IMR-90 (cell line): ENCODE measurements at places on chromosomes 2 and 18.

- H3K27me3 ChIP-seq, result no peaks in the 10 kb centered on the region; the same call in 1 of the 2 replicates
- H3K4me1 ChIP-seq, result no peaks in the 10 kb centered on the region
- no peak overlapping the region for H3K27ac ChIP-seq
- no peaks in the 10 kb centered on the region for H3K36me3 ChIP-seq
- no peak overlapping the region for H3K4me3 ChIP-seq
Observed at GRCh38 chr2:1773883-1774282, 29.6 kb upstream of the PXDN start.

- H3K4me1 ChIP-seq, result peaks cover 3% of the 10 kb centered on the region; the same call in 1 of the 2 replicates
- H3K27me3 ChIP-seq, result no peaks in the 10 kb centered on the region
- peak; percentile 18 for DNase-seq
Observed at GRCh38 chr2:24262421-24262970, 87.6 kb downstream of the FAM228A start.

GRCh38 chr2:240833724-240834285 lies 13.8 kb upstream of the KIF1A start:
- peaks cover 36% of the 10 kb centered on the region for H3K27me3 ChIP-seq
- peaks cover 8% of the 10 kb centered on the region; the same call in 1 of the 2 replicates for H3K4me1 ChIP-seq
- H3K4me3 ChIP-seq, result no peak overlapping the region
- no peak overlapping the region for H3K27ac ChIP-seq
- no peak for DNase-seq

GRCh38 chr2:106572541-106573450 lies 85.6 kb downstream of the CD8B2 start:
- H3K27me3 ChIP-seq, result no peaks in the 10 kb centered on the region
- no peaks in the 10 kb centered on the region for H3K4me1 ChIP-seq
- no peak for DNase-seq
- no peaks in the 10 kb centered on the region for H3K36me3 ChIP-seq

GRCh38 chr2:234305846-234306245 lies 191.0 kb downstream of the ARL4C start:
- H3K36me3 ChIP-seq, result no peaks in the 10 kb centered on the region
- H3K4me3 ChIP-seq, result no peak overlapping the region
- DNase-seq, result peak; percentile 41
- peaks cover 11% of the 10 kb centered on the region for H3K4me1 ChIP-seq
- H3K27me3 ChIP-seq, result no peaks in the 10 kb centered on the region

GRCh38 chr2:6657136-6657535 lies 208.6 kb downstream of the CMPK2 start:
- no peak overlapping the region for H3K27ac ChIP-seq
- H3K4me1 ChIP-seq, result no peaks in the 10 kb centered on the region; the same call in 1 of the 2 replicates

GRCh38 chr2:226905718-226906117 lies 69.9 kb downstream of the RHBDD1 start:
- peaks cover 1% of the 10 kb centered on the region; the same call in 1 of the 2 replicates for H3K36me3 ChIP-seq
- H3K4me3 ChIP-seq, result no peak overlapping the region
- no peaks in the 10 kb centered on the region for H3K27me3 ChIP-seq
- peaks cover 21% of the 10 kb centered on the region for H3K4me1 ChIP-seq
- no peak for DNase-seq

DNA sequence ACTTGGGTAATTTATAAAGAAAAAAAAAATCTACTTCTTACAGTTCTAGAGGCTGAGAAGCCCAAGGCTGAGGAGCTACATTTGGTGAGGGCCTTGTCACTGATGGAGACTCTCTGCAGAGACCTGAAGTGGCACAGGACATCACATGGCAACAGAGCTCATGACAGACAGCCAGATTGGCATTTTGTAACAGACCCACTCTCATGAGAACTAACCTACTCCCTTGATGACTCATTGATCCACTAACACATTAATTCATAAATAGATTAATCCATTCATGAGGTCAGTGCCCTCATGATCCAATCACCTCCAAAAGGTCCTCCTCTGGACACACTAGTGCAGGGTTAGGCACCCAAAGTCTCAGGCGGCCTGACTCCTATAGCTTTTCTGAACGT lies 318.4 kb downstream of the GULP1 start:
- H3K27ac ChIP-seq, result peak overlapping the region; percentile 13; the same call in 1 of the 2 replicates
- no peak overlapping the region for H3K4me3 ChIP-seq
- no peaks in the 10 kb centered on the region for H3K36me3 ChIP-seq
- DNase-seq, result no peak
- H3K4me1 ChIP-seq, result peaks cover 8% of the 10 kb centered on the region

DNA sequence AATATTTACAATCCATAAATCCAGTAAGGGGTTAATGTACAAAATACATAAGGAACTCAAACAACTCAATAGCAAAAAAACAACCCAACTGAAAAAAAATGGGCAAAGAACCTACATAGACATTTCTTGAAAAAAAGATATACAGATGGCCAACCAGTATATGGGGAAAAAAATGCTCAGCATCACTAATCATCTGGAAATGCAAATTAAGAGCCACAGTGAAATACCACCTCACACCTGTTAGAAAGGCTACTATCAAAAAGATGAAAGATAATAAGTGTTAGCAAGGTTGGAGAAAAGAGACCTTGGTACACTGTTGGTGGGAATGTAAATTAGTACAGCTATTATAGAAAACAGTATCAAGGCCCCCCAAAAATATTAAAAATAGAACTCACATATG lies 14.6 kb downstream of the AP1S3 start:
- H3K36me3 ChIP-seq, result no peaks in the 10 kb centered on the region
- no peak for DNase-seq
- no peak overlapping the region for H3K4me3 ChIP-seq
- no peaks in the 10 kb centered on the region; the same call in 1 of the 2 replicates for H3K27me3 ChIP-seq
- no peak overlapping the region for H3K27ac ChIP-seq
- no peaks in the 10 kb centered on the region for H3K4me1 ChIP-seq

GRCh38 chr2:238873841-238874240 lies 26.0 kb downstream of the TWIST2 start:
- H3K4me3 ChIP-seq, result no peak overlapping the region
- H3K36me3 ChIP-seq, result peaks cover 18% of the 10 kb centered on the region
- peaks cover 7% of the 10 kb centered on the region for H3K4me1 ChIP-seq
- no peak overlapping the region for H3K27ac ChIP-seq
- no peaks in the 10 kb centered on the region for H3K27me3 ChIP-seq
- no peak for DNase-seq

DNA sequence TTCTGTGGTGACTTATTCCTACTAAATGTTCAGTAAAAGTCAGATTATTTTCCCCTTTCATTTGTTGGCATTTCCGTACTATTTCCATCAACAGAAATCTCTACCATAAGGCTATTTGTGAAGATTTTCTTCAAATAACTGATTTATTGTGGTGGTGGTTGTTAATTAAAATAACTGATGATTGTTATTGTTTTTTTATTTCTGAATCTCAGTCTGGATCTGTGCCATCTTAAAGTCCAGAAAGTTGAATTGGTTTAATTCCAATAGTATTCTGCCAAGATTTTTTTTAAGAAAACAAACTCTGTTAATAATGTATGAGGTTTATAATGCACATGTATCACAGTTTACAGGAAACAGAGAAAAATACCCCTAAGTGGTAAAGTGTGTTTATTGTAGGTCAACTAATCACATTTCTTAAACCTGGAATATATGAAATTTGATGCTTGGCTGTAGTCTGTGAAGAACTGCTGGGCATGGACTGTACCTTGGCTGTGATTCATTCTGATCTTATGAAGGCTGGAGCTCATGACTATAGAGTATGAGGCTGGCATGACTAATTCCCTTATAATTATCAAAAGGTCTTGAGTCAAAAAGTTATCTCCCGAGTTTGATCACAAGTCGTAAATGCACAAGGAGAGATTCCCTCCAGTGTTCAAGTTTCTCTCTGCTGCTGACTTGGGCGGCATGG lies 134.2 kb upstream of the RND3 start:
- H3K4me3 ChIP-seq, result no peak overlapping the region
- no peaks in the 10 kb centered on the region for H3K27me3 ChIP-seq
- H3K27ac ChIP-seq, result peak overlapping the region; percentile 94
- H3K4me1 ChIP-seq, result peaks cover 12% of the 10 kb centered on the region
- DNase-seq, result peak; percentile 92
- no peaks in the 10 kb centered on the region for H3K36me3 ChIP-seq

- no peaks in the 10 kb centered on the region for H3K4me1 ChIP-seq
- no peak overlapping the region for H3K27ac ChIP-seq
- peaks cover 64% of the 10 kb centered on the region for H3K27me3 ChIP-seq
Observed at GRCh38 chr2:119735565-119735964, 24.2 kb upstream of the PTPN4 start.

GRCh38 chr2:10380048-10380926 lies 67.8 kb downstream of the ODC1 start:
- H3K4me3 ChIP-seq, result no peak overlapping the region
- DNase-seq, result peak; percentile 23
- H3K27me3 ChIP-seq, result no peaks in the 10 kb centered on the region

DNA sequence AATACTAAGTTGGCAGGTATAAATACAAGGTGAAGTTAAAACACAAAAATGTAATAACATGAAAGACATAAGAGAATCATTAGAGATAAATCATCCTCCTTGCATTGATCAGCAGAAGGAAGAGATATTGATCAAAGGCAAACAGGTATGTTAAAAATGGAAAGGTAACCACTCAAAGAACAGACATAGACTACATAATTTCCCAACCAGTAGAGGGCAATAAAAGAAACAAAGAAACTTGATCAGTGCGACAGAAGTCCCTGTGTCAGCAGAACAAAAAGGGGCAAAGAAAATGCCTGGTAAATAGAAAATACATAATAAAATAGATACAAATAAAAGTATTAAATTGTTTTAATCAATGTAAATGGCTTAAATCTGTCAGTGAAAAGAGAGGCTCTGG lies 53.6 kb downstream of the FAM228A start:
- peak; percentile 28 for DNase-seq
- no peaks in the 10 kb centered on the region for H3K27me3 ChIP-seq
- no peak overlapping the region for H3K4me3 ChIP-seq
- peaks cover 5% of the 10 kb centered on the region for H3K4me1 ChIP-seq
- H3K27ac ChIP-seq, result no peak overlapping the region

DNA sequence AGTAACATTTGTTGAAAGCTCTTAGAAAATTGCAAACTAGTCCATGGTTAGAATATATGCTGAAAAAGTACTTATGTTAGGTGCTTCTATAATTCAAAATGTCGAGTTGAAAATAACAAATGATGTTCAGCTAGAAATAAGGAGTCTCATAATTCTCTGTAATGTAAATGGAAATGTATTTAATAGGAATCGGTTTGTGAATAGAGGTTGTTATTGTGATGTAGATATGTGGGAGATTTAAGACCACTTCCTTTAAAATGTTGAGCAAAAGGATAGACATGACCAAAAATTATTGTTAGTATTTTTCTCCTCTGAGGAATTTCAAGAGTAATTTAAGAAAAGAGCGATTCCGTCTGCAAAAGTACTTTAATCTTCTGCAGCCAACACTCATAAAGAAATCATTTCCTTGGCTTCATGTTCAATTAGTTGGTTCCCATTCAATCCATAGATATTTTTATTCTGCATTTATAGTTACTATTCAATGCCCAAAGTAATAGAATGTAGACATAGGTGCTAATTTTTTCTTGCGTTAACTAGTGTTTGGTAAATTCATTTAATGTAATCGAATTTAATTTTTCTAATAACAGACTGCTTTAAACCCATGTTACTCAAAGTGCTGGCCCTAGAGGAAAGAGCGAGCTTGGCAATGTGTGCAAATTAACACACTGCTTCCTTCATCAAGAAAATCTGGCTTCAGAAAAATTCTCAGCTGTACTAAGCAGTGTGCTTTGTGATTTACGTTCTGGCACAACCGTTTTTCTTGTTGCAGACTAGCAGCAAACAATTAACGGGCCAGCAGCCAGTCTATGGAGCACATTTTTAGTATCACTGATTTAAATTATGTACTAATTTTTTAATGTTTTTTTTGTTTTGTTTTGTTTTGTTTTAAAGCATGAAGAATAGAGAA lies 32.2 kb downstream of the FN1 start:
- DNase-seq, result no peak
- H3K36me3 ChIP-seq, result peaks cover 61% of the 10 kb centered on the region
- peaks cover 15% of the 10 kb centered on the region for H3K4me1 ChIP-seq
- H3K27ac ChIP-seq, result peak overlapping the region; percentile 11

DNA sequence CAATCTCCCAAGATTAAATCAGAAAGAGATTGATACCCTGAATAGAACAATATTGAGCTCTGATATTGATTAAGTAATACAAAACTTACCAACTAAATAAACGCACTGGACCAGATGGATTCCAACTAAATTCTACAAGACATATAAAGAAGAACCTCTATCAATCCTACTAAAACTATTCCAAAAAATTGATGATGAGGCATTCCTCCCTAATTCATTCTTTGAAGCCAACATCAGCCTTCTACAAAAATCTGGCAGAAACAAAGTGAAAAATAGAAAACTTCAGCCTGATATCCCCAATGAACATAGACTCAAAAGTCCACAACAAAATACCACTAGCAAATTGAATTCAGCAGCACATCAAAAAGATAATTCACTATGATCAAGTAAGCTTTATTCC lies 695.5 kb downstream of the NYAP2 start:
- H3K4me1 ChIP-seq, result no peaks in the 10 kb centered on the region
- no peaks in the 10 kb centered on the region for H3K27me3 ChIP-seq
- H3K4me3 ChIP-seq, result no peak overlapping the region
- H3K27ac ChIP-seq, result no peak overlapping the region

- H3K36me3 ChIP-seq, result no peaks in the 10 kb centered on the region
- no peaks in the 10 kb centered on the region for H3K4me1 ChIP-seq
- no peak for DNase-seq
- H3K27me3 ChIP-seq, result no peaks in the 10 kb centered on the region
Observed at GRCh38 chr2:67137699-67138098, 259.4 kb upstream of the ETAA1 start.

DNA sequence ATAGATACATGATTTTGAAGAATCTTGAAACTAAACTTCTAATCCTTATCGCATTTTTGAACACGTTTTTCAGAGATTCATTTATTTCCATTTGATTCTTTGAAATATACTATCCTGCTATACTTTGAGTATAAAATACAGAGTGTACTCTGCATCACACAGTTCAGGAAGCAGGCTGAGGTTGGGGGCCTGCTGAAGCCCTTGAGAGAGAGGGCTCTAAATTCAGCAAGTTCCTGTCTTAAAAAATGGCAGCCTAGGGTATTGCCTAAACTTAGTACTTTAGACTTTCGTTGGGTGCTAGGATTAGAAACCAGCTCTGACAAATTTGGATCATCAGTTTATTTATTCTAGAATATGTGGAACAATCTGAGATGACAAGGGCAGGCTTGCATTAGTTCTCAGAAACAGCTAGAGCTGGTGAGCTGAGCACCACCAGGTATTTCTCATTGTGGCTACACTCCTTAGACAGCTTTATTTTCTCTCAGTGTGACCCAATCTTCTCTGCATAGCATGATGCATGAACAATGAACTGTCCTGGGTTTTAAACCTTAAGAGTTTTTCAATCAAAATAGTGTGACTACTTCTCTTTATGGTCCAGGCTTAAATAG lies 49.1 kb downstream of the TFPI start:
- peaks cover 3% of the 10 kb centered on the region; the same call in 1 of the 2 replicates for H3K36me3 ChIP-seq
- H3K27me3 ChIP-seq, result no peaks in the 10 kb centered on the region
- no peak overlapping the region for H3K27ac ChIP-seq
- no peak overlapping the region for H3K4me3 ChIP-seq
- no peak for DNase-seq
